ENCODE measurements at places on chromosomes 5 and 9.

DNA sequence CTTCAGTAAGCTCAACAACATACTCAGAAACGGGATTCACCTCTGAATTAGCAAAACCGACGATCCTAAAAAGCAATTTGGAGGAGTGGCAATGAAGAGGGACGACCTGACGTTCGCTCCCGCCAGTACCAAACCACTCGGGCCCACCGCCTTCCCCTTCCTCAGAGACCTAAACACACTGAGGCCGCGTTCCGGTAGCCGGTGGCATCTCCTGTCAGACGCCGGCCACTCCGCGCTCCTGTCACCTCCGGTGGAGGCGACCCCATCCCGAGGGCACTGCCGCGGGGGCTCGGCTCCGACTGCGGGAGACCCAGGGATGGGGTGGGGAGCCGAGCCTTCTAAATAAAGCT, 617 bp downstream of the PPP6C start:
- DNase-seq = peak; percentile 12

DNA sequence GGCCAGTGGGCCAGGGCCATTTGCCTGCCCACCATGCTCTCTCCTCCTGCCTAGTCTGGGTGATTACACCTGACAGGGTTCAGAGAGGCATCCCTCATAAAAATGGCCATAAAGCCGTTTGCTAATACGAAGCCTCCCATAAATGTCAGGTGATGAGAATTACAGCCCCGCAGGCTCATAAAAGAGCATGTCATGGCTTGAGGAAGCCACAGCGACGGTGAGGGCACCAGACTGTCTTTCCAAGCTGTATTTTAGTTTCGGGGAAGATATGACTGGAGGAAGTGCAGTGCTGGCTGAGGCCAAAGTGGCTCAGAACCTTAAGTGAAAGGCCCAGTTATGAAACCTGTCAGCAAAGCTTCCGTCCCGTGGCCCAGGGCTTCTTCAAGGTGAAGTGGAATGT, 18.5 kb upstream of the TCERG1 start:
- no peak for DNase-seq

GRCh38 chr5:170357955-170358444, 31.2 kb downstream of the KCNMB1 start:
- DNase-seq = no peak

DNA sequence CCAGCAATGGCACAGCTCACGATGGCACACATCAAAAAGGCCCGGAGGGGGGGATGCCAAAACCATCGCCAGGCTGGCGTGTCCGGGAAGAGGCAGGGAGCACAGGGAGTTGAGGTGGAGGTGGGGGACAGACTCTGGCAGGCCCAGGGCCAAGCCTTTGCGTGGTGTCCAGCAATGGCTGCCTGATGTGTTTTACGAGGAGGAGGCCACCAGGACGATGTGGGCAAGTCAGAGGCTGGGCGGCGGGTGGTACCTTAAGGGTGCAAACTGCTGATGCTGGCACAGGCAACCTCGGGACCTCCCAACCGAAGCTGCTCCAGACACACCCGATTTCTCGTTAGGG, 4.7 kb downstream of the VAV2 start:
- no peak for DNase-seq

DNA sequence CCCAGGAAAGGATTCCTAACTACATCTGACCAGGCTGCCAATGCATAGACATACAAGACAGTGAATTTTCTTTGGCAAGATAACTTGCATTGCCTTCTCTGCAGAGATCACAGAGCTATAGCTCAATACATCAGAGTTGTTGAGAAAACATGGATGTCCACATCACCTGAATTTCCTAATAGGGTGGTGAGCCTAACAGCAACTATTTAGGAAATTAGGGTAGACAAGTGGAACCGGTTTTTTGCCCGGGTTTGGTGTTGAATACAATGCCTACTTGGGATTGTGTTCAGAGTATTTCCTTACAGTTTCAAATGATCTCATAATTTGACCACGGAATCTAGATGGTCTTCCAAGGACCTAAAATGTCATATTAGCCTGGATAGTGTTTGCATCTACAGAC, 262.7 kb downstream of the KIF4B start:
- DNase-seq = no peak

DNA sequence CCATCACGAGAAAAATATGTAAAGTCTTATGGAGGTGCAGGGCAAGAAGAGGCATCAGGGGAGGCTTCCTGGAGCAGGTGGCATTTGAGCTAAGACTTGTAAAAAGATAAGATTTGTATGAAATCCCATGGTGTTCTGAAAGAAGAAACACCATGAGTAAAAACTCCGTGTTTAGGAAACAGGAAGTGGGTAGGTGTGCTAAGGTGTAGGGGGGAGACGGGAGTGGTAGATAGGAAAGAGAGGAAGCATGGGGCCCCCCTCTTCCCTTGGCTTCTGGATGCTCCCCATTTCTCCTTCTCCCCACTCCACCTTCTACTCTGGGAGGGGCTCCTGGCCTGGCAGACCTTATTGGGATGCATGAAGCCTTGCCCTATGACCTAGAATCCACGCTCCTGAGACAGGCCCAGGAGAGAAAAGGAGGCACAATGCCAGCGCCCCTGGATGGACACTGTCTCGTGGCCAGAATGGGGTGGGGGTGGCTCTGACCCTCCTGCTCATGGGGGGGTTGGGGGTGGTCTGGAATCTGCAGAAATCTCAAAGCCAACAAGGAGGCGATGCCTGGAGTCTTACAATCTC, 103.6 kb downstream of the GTF3C4 start:
- no peak for DNase-seq

DNA sequence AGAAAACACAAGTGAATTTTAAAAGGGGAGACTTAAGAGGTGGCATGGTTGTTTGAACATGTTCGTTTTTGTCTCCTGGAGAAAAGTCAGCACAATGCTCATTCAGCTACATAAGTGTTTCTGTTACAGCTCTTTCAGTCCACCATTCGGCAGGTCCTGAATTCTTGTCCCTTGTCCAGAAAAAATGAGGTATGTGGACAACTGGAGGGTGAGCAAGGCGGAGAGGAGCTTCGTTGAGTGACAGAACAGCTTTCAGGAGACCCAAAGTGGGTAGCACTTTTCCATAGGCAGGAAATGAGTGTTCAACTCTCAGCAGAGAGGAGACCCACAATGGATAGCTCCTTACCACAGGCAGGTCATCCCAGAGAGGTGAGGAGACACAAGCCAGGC, 4.9 kb downstream of the PDCD1LG2 start:
- DNase-seq = no peak

All from cardiac fibroblast (primary cell).